AG08395 (cell line): ENCODE measurements at places on chromosomes 7 and 10.

GRCh38 chr10:133124357-133125211, 35.4 kb upstream of the KNDC1 start:
- peak; percentile 74 for DNase-seq

DNA sequence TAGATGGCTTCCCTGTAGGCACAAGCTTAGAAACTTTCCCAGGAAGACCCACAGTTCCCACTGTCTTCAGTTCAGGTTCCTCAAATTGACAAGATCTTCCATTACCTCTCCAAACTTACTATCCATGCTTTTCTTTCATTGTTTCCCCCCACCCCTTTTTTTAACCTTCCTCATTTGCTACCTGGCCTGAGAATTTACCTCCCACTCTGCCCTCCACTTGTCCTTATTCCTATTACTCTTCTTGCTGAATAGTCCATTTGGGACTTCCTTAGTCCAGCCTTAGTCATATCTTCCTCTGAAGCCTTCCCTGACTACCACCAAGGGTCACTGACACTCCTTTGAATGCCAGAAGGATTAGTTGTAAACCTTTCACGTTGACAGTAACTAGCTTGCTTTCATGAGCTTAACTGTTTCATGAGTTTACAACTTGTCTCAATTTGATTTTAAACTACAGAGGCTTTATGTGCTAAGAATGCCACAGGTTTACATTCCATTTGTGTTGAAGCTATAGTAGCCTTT, 1.2 kb upstream of the CALU start:
- DNase-seq, result peak; percentile 72

- no peak for DNase-seq
Observed at GRCh38 chr10:112091703-112092102, 91.9 kb downstream of the GPAM start.

DNA sequence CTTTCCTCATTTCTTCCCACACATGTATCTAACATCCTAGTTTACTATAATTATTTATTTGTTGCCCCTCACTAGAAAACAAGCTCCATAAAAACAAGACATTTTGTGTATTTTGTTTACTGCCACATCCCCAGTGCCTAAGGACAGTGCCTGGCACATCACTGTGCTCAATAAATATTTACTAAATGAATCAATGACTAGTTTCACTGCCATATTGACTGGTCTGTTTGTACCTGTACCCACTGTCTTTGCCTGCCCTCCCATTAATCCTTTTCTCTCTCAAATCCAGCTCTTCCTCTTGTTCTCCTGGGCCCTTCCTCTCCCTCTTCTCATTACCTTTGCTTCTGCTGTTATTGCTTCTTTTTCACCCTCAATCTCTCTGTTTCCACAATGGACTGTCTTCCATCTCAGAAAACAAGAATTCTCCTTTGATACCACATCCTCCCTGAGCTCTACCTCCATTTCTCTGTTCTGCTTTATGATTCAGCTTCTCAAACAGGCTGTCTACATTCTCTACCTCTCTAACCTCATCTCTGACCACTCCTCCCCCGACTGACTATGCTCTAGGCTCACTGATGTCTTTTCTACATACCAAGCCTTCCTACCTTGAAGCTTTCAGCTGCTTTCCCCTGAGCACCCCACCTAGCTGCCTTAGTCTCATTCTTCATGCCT, 8.3 kb upstream of the FAM133B start:
- no peak for DNase-seq

- no peak for DNase-seq
Observed at GRCh38 chr7:45623740-45624391, 49.7 kb downstream of the ADCY1 start.

- peak; percentile 26 for DNase-seq
Observed at GRCh38 chr10:34780818-34781380, 34.2 kb downstream of the PARD3 start.

DNA sequence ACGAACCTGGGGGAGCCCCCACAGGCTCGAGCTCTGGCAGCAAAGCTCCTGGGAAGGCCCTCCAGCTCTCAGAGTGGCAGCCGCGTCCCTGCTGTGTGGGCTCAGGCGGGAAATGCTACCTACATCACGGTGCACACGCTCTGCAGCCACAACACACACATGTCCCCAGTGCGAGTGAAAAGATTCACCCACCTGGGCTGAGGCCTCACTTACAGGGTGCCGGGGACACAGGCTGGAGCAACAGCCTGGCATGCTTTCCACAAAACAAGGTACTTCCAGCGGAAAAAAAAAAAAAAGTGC, 410.4 kb upstream of the FOXK1 start:
- no peak for DNase-seq

DNA sequence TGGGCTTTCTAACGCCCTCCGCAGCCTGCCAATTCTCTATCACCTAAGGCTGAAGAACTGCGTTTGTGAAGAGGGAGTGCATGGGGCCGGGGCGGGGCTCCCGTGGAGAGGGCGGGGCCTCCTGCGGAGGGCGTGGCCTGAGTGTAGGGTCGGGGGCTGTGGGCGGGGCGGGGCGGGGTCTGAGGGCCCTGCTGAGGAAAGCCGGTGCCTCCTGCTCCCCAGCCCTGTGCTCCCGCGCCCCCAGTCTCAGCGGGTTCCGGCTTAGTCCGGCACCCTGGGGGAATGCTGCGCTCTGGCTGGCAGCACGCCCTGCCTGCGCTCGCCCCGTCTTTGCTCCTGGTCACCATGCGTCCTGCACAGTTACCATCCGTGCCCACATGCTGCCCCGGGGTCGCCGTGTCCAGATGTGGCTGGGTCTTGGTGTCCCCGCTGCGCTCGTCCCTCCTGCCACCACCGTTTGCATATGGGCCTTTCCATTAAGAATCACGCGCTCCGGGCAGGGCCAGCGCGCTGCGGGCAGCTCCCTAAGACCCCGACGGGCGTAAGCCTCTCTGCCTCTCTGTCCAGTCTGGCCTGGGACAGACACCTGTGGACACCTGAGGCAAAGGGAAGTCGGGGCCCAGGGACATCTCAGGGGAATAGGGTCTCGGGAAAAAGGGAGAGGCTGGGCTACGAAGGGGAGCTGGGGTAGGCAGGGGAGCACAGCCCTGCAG, 144.0 kb upstream of the RET start:
- no peak for DNase-seq

GRCh38 chr10:48523820-48524758, 80.8 kb downstream of the ARHGAP22 start:
- peak; percentile 60 for DNase-seq

GRCh38 chr10:53209944-53210611, 437.5 kb upstream of the MBL2 start:
- no peak for DNase-seq
